Glomerular endothelial cell (primary cell): ENCODE measurements at places on chromosomes 7 and 10. TPM values are rescaled to one million over a fixed set of nuclear protein-coding genes. Genes with fewer than 3 reads are reported as not detected.

Gene TFAM
- total RNA-seq, result 12.7 and 22.6 TPM in 2 replicates

Gene PDE1C
- total RNA-seq, result 1.9 and 2.6 TPM in 2 replicates

Gene ELOVL3
- not detected in 2 replicates for total RNA-seq

Gene CDHR3
- 2.0 and 4.5 TPM in 2 replicates for total RNA-seq

Gene KCNH2
- total RNA-seq, result 0.87 TPM in 1 of 2 replicates, not detected in the other

Gene SPDYE11
- not detected in 2 replicates for total RNA-seq

Gene WNT8B
- total RNA-seq, result not detected in 2 replicates

Gene FKBP6
- total RNA-seq, result not detected in 2 replicates

Gene SLC26A3
- total RNA-seq, result not detected in 2 replicates
